ENCODE measurements at places on chromosomes 1 and 21. TPM values are rescaled to one million over a fixed set of nuclear protein-coding genes. Genes with fewer than 3 reads are reported as not detected.

CRNN gene
- not detected for polyA plus RNA-seq

DNA sequence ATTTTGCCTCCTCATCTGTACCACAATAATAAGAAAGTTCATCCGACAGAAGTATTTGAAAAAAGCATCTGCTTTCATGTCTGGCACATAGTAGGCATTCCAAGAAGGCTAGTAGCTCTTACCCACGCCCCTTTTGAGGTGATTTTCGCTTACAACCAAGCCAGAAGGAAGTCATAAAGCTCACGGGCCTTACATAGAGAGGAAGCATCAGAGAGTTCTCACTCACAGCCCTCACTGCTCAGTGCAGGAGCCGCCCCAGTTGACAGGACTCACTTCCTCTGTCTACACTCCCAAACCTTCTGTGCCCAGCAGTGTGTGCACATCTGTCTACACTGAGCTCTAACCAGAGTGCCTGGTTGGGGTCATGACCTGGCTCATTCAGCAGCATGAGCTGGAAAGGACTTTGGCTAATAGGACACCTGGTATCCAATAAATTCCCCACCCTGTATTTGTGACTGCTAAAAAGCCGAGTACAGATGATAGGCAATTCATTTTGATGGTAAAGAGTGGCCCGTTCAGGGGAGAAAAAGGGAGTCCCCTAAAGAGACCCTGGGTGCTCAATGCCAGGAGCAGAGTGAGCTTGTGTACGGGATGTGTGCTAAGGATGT lies 36.8 kb upstream of the DUSP10 start:
- no peak for DNase-seq

- DNase-seq = peak; percentile 76
Observed at GRCh38 chr1:152110860-152111514, 4.3 kb downstream of the TCHH start.

DNA sequence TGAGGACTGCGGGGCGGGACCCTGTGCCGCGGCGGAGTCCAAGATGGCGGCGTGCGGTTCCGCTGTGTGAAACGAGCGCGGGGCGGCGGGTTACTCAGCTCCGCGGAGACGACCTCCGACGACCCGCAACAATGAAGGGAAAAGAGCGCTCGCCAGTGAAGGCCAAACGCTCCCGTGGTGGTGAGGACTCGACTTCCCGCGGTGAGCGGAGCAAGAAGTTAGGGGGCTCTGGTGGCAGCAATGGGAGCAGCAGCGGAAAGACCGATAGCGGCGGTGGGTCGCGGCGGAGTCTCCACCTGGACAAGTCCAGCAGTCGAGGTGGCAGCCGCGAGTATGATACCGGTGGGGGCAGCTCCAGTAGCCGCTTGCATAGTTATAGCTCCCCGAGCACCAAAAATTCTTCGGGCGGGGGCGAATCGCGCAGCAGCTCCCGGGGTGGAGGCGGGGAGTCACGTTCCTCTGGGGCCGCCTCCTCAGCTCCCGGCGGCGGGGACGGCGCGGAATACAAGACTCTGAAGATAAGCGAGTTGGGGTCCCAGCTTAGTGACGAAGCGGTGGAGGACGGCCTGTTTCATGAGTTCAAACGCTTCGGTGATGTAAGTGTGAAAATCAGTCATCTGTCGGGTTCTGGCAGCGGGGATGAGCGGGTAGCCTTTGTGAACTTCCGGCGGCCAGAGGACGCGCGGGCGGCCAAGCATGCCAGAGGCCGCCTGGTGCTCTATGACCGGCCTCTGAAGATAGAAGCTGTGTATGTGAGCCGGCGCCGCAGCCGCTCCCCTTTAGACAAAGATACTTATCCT lies 430 bp downstream of the RBM15 start:
- peak; percentile 27 for DNase-seq

C1orf141 gene
- polyA plus RNA-seq = not detected

- no peak for DNase-seq
Observed at GRCh38 chr1:236164273-236164672, 21.9 kb downstream of the GPR137B start.

- DNase-seq = peak; percentile 100
Observed at GRCh38 chr1:58848818-58849411, 65.1 kb upstream of the JUN start.

- DNase-seq = no peak
Observed at GRCh38 chr1:90671251-90671650, 45.9 kb downstream of the BARHL2 start.

Measured in foreskin keratinocyte (primary cell).